GM23248 (cell line): ENCODE measurements at places on chromosomes 6 and 20.

DNA sequence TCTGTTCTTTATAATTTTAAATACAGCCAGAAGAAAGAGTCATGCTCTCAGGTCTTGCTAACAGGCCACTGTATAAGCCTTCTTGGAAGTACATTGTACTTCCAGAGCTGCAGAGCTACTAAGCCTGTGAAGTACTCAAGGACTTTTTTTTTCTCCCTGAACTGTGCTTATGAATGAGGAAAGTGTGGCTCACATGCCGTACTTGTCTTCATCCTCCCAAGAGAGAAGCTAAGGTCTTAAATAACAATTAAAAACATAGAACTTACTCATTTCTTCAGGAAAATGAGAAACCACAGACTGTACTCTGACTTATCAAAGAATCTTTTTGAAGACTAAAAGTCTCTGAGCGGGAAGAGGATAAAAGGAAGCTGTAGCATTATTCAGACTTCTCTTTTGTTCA lies 218.3 kb downstream of the HTR1B start:
- no peak for DNase-seq

DNA sequence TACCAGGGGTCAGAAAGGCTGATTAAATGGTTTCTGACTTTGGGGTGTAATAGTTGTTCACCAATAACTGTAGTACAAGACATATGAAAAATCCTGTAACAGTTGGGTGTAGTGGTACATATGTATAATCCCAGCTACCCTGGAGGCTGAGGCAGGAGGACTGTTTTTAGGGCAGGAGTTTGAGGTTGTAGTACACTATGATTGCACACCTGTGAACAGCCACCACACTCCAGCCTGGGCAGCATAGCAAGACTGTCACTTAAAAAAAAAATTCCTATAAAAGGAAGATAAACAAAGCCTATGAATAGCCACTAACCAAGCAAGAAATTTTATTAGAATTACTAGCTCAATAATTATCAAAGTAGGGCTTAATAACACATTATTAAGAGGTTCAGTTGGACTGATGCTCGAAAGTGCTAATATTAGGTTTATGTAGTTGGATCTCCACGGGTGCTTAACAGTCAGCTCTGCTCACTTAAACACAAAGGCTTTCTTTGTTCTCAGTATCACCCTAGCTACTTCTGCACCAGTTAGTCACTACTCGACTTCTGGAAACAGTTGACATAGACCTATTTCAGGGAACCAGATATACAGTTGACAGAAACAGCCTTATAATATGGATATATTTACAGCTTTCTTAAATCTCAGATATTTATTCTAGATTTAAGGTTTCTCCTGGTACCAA lies 113.0 kb downstream of the MTFR2 start:
- peak; percentile 39 for DNase-seq

DNA sequence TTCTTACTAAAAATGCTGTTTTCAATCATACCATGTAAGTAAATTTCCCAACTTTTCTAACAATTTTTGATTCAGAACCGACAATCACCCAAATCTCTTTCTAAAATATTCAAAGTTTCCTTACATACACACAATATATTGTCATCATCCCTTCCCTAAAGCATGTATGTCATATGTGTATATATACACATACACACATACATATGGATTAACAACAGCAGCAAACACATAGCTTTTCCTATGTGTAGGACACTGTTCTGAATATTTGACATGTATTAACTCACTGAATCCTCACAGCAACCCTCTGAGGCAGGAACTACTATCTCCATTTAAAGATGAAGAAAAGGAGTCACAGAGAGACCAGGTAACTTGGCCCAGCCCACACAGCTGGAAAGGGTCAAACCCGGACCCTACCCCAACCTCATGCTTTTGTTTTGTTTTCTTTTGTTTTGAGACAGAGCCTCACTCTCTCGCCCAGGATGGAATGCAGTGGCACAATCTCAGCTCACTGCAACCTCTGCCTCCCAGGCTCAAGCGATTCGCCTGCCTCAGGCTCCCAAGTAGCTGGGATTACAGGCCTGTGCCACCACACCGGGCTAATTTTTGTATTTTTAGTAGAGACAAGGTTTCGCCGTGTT lies 7.2 kb downstream of the FYN start:
- DNase-seq = no peak

- DNase-seq = no peak
Observed at GRCh38 chr20:61722146-61722678, 343.5 kb downstream of the TAF4 start.

DNA sequence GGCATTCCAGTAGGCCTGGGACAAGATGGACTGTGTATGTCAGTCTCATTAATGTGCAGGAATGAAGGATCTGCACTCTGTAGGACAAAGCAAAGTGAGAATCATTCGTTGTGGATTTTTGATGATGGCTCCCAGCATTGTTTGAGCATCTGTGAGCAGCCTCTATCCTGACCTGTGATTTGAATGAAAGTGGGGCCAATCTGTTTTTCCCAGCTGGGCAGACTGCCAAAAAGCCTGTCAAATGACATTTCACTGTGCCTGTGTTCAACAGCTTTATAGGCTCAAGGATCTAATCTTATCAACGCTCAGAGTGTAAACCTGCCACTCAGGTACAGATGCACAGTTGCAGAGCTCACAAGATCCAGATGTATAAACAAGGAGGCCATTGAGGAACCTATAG lies 86.7 kb upstream of the SYNDIG1 start:
- no peak for DNase-seq

GRCh38 chr20:62238569-62239277 lies 402 bp downstream of the OSBPL2 start:
- DNase-seq = peak; percentile 53

DNA sequence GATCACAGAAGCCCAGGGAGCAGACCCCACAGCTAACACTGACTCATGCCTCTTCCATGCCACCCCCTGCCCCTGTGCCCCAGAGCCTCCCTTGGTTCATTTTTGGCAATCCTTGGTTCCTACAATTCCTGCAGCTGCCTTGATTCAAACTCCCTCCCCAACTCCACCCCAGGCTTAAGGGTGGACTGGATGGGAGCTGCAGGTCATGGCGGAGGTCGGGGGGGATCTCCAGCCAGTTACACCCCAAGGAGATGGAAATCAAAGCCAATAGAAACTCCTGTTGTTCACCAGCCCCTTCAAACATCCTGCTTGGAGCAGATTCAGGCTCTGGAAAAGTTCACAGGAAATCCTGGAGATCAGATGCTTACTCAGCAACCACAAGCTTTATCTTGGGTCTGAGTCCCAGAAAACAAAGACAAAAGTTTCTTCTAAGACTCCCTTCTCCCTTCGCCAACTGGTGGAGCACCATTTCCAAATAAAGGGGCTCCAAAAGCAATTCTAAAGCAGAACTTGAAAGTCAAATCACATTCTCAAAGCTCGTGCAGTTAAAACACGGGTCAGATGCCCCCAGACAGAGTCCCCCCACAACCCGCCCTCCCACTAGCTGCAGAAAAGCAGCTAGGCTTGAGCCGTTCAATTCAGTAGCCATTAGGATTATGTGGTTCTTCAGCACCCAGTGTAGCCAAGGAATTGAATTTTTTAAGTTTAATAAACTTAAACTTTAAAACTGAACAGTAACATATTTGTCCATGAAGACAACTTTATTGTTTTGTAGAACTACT lies 149.5 kb downstream of the ANKRD60 start:
- peak; percentile 80 for DNase-seq

- no peak for DNase-seq
Observed at GRCh38 chr6:484746-485145, 93.2 kb downstream of the IRF4 start.

DNA sequence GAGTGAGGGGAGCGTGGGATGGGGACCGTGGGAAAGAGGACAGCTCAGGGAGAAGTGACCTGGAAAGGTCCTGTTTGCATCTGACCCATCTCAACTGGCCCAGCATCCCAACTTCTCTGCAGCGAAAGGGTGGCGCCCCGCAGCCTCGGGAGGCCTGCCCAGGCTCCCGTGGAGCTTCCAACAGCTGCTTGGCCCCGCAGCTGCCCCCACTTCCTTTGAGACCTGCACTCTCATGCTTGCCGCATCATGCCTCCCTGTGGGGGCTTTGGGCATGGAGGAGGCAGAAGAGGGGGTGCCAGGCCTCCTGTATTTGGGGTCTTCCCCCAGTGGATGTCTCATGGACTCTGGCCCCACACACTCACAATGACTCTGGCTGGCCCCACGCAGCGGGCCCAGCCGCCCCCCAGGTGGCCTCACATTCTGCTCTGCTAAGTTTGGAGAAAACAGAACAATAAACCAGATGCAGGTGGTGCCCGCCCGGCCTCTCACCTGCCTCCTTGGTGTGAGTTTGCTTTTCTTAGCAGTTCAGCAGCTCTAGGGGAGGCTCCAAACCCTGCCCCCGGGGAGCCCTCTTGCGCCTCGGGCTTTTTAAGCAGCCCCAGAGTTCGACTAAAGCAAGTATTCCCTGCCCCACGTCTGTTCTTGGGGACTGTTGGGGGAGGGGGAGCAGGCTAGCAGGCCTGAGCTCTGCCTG lies 40.7 kb downstream of the CPXM1 start:
- DNase-seq = no peak

- DNase-seq = peak; percentile 44
Observed at GRCh38 chr20:37680420-37680819, 13.4 kb upstream of the CTNNBL1 start.

DNA sequence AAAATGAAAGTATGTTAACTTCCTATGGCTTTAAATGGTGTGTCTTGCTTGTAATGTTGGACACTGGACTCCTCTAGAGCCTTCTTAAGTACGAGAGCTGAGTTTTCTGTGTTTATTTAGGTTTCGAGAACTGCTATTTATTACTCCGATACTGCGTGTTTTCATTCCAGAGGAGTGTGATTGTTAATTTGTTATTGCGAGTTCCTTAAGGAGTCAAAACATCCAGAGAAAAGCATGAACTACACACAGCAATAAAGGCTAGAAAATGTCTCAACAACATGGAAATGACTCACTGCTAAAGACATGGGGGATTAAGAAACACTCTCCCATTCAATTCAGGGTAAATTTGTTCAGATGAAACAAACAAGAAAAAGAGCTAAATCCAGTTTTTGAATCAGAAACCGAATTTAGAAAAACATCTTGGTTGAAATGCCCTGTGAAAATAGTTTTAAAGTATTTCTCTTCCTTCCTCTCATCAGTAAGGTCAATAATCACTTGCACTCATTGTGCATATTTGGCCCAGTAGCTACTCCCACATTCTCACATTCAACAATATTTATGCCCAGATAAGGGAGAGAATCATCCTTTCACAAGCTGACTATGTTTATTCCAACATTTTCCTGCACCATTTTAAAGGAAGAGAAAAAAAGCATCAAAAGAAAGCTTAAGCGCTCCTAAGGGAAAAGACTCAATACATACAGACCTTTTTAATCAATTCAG lies 36.0 kb downstream of the ATXN1 start:
- peak; percentile 85 for DNase-seq

- peak; percentile 77 for DNase-seq
Observed at GRCh38 chr6:77466055-77466450, 2.8 kb upstream of the HTR1B start.

- DNase-seq = no peak
Observed at GRCh38 chr6:52155791-52156576, 30.2 kb upstream of the IL17A start.

DNA sequence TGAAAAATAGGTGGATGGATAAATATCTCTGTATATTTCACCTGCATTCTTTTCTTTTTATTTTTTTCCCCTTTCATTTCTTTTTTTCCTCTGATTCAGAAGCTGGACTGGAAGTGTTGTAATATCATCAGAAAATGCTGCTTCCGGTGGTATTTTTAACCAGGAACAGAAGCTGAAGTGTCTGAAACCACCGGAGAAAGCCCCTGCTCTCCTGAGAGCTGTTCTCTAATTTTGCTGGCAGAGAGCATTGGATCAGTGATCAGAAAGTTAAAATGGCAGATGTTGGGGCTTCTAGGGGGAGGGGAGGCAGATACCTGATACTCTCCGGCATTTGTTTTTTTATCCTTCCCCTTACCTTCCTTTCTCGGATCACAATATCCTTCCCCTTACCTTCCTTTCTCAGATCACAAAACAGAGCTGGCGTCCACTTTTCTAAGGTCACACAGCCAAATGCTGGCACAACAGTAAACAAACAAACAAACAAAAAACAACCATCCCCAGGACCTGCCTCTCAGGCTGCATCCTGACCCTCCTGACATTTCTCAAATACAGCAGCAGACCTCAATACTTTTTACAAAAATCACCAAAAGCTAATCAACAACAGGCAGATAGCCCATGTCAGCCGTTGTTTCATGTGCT lies 143.2 kb upstream of the ZNF217 start:
- peak; percentile 76 for DNase-seq

- no peak for DNase-seq
Observed at GRCh38 chr6:123785039-123785438, 18.6 kb upstream of the NKAIN2 start.

- DNase-seq = no peak
Observed at GRCh38 chr20:44087051-44087856, 99.7 kb downstream of the JPH2 start.

- DNase-seq = no peak
Observed at GRCh38 chr6:169168302-169168630, 85.4 kb downstream of the THBS2 start.

DNA sequence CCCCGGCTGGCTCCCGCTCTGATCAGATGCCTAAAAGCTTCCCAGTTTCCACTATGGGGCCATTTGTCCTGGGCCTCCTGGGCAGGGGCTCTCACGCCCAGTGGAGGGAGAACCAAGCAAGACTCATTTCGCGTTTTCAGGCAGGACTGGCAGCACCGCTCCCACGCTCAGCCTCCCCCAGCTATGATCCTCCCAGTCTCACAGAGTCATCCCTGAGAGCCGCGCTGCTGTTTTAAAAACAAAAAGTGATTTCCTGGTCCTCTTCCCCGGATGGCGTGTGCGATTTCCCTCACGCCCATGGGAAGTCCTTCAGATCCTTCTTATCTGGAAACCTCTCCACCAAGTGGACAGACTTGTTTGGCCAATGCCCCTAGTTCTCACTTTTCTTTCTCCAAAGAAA lies at the start of gene ADGRF5:
ADGRF5 (minus strand) TSS at position 208 of the 400 bp plus-strand sequence. CDS start 15,176 bp downstream, outside the sequence.
- no peak for DNase-seq

- DNase-seq = no peak
Observed at GRCh38 chr6:170298688-170299087, 7.8 kb upstream of the DLL1 start.

DNA sequence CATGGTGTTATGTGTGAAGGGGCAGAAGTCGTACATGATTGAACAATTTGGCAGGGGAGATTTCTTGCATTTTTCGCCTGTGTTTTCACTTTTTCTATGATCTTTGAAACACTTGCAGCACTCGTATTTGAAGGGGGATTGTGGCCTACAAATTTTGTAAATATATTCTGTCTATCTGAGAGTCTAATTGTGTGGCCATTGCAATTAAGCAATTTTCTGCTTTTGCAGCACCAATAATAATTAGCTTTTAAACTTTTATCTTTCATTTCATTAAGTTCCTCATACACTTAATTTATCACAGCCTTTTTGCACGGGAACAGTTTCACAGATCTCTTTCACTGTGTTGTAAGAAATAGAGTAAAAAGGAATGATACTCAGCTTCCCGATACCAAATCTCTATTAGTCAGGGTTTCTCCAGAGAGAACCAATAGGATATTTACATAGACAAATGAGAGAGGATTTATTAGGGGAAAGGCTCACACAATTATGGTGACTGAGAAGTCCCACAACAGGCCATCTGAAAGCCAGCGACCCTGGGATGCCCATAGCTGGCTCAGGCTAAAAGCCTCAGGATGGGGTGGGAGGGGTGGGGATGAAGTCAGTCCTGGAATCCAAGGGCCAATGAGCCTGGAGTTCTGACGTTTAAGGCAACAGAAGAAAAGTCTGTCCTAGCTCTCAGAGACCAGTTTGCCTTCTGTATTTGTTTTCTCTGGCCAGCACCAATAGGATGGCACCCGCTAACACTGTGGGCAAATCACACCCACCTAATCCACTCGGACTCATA lies 58.3 kb downstream of the KIF6 start:
- DNase-seq = no peak

- peak; percentile 52 for DNase-seq
Observed at GRCh38 chr6:158321960-158322359, 9.7 kb downstream of the TULP4 start.

GRCh38 chr6:2441601-2442475 lies 196.4 kb upstream of the GMDS start:
- peak; percentile 20 for DNase-seq
